Right atrium auricular region (tissue), 2 donors: ENCODE measurements at places on chromosomes 11 and 22. TPM values are rescaled to one million over a fixed set of nuclear protein-coding genes. Genes with fewer than 3 reads are reported as not detected.

The UNC93B1 gene
- 19.7 TPM for total RNA-seq

The SLC1A2 gene
- total RNA-seq, result 2.5 TPM

The PAMR1 gene
- total RNA-seq, result 15.3 TPM

The TRIM49D1 gene
- total RNA-seq, result not detected

The MUC2 gene
- total RNA-seq, result not detected

The OR5F1 gene
- not detected for total RNA-seq

The RFPL2 gene
- total RNA-seq, result not detected

The SCN3B gene
- 0.70 TPM for total RNA-seq

The OR51B4 gene
- not detected for total RNA-seq

The RBM4 gene
- total RNA-seq, result 53.8 TPM

The NEFH gene
- total RNA-seq, result 0.22 TPM

The TSPAN18 gene
- total RNA-seq, result 76.3 TPM

The CHRDL2 gene
- 2.0 TPM for total RNA-seq

The GLYATL1 gene
- not detected for total RNA-seq

The OR4A16 gene
- total RNA-seq, result not detected

The SLC43A1 gene
- 5.0 TPM for total RNA-seq

The LAYN gene
- 12.3 TPM for total RNA-seq

The KRTAP5-4 gene
- not detected for total RNA-seq

The MYOD1 gene
- not detected for total RNA-seq

The EHF gene
- 0.78 TPM for total RNA-seq

The MAJIN gene
- not detected for total RNA-seq

The SCO2 gene
- total RNA-seq, result 0.94 TPM

The RAB3IL1 gene
- 16.8 TPM for total RNA-seq

The AQP11 gene
- total RNA-seq, result 0.86 TPM

The SEC14L6 gene
- total RNA-seq, result 0.11 TPM

The APOA5 gene
- total RNA-seq, result not detected

The OR4X2 gene
- not detected for total RNA-seq

The IFITM2 gene
- total RNA-seq, result 120 TPM

The PRAME gene
- total RNA-seq, result not detected

The UBQLNL gene
- total RNA-seq, result 0.30 TPM

The GATD1 gene
- total RNA-seq, result 29.8 TPM

The CBLIF gene
- total RNA-seq, result not detected

The KDELR3 gene
- total RNA-seq, result 8.0 TPM

The GRM5 gene
- not detected for total RNA-seq

The OR5T1 gene
- total RNA-seq, result not detected

The YPEL1 gene
- total RNA-seq, result 5.0 TPM

The OR52E8 gene
- not detected for total RNA-seq

The TIGD3 gene
- total RNA-seq, result 0.22 TPM

The SLC22A25 gene
- total RNA-seq, result not detected

The PANX1 gene
- 15.7 TPM for total RNA-seq

The MFRP gene
- total RNA-seq, result not detected

The SULT4A1 gene
- not detected for total RNA-seq

The MS4A12 gene
- total RNA-seq, result not detected
